ENCODE measurements at places on chromosomes 11 and 22. TPM values are rescaled to one million over a fixed set of nuclear protein-coding genes. Genes with fewer than 3 reads are reported as not detected.

GRCh38 chr11:28584992-28585391 lies 476.8 kb downstream of the METTL15 start:
- no peak for DNase-seq

GRCh38 chr11:35334385-35335090 lies 84.8 kb downstream of the SLC1A2 start:
- no peak for DNase-seq

Gene TSGA10IP
- polyA plus RNA-seq = not detected

DNA sequence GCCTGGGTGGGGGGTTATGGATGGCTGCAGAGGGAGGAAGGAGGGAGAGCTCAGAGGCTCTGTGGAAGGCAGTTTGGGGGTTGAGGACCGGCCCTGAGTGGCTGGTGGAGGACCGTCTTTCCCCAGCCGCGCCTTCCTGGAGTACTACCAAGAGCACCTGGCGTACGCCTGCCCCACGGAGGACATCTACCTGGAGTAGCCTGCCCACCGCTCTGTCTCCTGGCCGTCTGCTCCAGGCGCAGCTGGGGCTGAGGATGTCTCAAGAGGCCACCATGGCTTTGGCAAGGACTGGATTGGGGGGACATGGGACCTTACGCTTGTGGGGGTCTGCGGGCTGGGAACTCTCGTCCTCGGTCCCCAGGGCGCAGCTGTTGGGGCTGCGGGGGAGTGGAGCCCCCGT lies 10.0 kb downstream of the MAPK8IP2 start:
- DNase-seq = no peak

Gene RTN4RL2
- 5.5 TPM for polyA plus RNA-seq

Gene NLRP14
- 0.28 TPM for polyA plus RNA-seq

DNA sequence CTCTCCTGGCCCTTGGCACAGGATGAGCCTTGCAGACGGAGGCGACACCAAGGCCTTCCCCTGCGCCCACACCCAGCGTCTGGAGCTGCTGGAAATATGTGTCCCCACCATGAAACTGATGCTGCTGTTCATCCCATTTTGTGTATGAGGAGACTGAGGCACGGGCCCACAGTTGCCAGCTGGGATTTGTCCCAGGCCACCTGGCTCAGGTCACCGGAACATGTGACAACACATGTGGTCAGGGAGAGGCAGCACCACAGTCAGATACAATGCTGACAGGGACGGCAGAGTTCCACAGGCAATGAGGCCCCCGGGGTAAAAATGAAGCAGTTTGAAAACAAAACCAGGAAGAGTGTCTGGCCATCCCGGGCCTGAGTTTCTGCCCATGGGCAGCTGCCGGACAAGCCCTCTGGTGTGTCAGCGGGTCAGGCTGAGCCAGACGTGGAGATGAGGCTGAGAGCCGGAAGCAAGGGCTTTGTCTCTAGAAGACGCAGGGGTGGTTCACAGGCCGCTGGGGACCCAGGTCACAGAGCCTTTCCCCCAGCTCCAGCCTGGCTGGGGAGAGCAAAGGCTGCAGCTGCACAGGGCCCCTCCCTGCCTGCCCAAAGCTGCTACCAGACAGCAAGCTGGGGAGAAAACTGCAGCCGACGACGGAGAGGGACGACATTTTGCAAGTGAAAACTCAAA lies 80.7 kb downstream of the CDKN1C start:
- peak; percentile 10 for DNase-seq

Gene OR4D9
- polyA plus RNA-seq = not detected

Gene MYBPC3
- 0.52 TPM for polyA plus RNA-seq

Data from kidney (tissue), 22 donors.